ENCODE measurements at places on chromosomes 6 and 20.

- no peak for DNase-seq
Observed at GRCh38 chr6:57087916-57088315, 2.1 kb upstream of the ZNF451 start.

- no peak for DNase-seq
Observed at GRCh38 chr20:3227506-3227905, 11.5 kb downstream of the SLC4A11 start.

- no peak for DNase-seq
Observed at GRCh38 chr6:68502946-68503345, 132.1 kb upstream of the ADGRB3 start.

GRCh38 chr6:101236709-101237108 is 156.8 kb upstream of the GRIK2 start:
- no peak for DNase-seq

DNA sequence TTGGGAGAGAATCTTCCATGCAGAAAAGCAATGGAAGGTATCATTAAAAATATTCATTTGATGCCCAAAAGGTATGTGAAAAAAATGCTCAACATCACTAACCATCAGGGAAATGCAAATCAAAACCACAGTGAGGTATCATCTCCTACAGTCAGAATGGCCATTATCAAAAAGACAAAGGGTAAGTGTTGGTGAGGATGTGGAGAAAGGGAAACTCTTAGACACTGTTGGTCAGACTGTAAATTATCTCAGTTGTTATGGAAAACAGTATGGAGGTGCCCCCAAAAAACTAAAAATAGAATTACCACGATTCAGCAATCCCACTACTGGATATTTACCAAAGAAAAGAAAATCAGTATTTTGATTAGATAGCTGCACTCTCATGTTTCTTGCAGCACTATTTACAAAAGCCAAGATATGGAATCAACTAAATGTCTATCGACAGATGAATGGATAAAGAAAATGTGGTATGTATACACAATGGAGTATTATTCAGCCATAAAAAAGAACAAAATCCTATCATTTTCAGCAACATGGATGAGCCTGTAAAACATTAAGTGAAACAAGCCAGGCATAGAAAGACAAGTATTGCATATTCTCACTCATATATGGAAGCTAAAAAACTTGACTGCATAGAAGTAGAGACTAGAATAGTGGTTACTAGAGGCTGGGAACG is 84.0 kb downstream of the DTNBP1 start:
- no peak for DNase-seq

DNA sequence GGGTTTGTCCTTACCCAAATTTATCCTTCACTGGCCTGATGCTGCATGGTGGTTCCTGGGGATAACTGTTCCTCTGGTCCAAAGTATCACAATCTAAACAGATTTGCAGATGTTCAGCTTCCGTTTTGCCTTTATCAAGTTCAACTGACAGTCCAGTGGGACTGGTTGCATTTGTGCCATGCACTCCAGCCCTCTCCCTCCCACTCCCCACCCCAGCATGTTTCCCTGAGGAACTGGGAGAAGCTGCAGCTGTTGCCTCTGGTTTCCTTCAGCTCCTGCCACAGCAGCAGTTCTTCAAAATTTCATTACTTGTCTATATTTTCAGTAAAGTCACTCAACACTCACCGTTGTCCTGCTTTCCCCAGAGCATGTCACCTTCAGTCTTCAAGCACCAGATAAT is 39.5 kb upstream of the KIF16B start:
- no peak for DNase-seq

- no peak for DNase-seq
Observed at GRCh38 chr6:159461998-159462397, 231.0 kb downstream of the SOD2 start.

DNA sequence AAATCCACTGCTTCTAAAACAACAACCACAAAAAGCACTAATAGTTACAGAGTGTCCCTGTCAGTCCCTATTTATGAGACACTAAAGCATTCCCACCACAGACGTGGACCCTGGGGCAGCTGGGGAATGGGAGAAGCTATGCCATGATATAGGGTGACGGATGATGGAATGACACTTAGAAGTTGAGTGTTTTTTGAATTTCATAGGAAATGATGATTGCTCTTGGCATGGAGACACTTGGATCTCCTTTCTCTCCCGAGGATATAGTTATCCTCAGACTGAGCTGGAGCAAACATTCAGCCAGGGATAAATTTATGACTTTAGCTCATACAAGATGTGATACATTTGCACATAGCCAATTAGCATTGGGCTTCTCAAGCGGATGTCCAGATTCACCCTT is 151.2 kb downstream of the EDN3 start:
- no peak for DNase-seq

GRCh38 chr20:5061213-5061612 is 58.5 kb downstream of the PCNA start:
- DNase-seq: no peak

- DNase-seq: no peak
Observed at GRCh38 chr6:390914-391558, 516 bp upstream of the IRF4 start.

GRCh38 chr6:105855433-105855832 is 230.7 kb upstream of the PRDM1 start:
- no peak for DNase-seq

DNA sequence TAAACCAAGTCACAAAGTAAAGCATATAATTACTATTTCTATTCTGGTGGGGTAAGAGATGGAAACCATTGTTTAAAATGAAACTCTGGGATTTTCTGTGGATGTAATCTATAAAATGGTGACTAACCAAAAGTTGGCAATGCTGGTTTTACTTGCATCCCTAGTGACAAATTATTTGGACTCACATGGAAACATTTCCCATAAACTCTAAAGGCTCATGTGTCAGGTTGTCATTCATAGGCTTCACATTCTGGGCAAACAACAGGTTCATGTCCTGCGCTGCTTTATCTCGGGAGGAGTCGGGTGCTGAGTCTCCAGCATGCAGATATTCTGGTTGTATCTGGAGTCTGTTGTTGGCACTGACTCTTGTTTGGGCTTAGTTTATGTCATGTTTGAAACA is 98.0 kb upstream of the SCP2D1 start:
- no peak for DNase-seq

DNA sequence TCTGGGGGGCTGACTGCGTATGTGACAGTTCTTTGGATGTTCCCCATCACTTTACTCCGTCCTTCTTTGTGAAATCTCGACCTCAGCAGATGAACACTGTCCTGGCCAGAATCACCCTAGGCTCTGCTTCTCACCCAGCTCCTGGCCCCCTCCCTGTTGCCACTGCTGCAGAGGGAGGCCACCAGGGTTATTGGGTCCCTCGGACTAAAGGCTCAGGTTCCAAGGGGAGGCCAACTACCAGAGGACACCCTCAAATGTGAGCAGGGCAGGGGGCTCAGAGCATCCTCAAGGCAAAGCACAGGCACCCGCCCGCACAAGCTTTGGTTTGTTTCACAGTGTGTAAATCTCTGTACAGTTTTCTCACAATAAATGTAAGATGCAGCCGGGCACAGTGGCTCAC is 269.9 kb downstream of the UST start:
- no peak for DNase-seq

- no peak for DNase-seq
Observed at GRCh38 chr20:346640-347316, at the start of gene NRSN2. TSS of gene NRSN2 (plus strand) at chr20:347111. CDS start at chr20:349644, 2,533 bp downstream.

- DNase-seq: no peak
Observed at GRCh38 chr6:131730264-131730663, 19.4 kb upstream of the CTAGE9 start.

DNA sequence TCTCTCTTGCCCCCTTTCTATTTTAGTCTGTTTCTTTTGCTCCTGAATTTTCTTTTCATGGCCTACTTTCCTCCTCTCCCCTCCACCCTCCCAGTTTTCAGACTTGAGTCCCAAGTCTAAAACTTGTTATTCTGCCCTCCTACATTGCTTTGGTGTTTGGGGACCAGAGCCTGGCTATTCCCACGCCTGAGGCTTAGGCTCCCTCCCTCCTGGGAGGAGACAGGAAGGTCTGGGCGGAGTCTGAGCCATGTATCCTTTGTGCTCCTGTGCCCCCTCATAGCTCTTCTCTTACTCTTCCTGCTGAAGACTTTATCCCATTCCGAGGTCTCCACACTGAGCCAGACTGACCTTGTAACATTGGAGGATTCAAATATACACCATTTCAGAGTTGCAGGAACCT is 69.5 kb downstream of the DAAM2 start:
- no peak for DNase-seq

GRCh38 chr6:2715737-2716136 is 35.0 kb downstream of the MYLK4 start:
- DNase-seq: no peak

GRCh38 chr6:91273729-91274128 is 686.9 kb upstream of the MAP3K7 start:
- no peak for DNase-seq

- DNase-seq: no peak
Observed at GRCh38 chr6:161038229-161039031, 46.9 kb downstream of the MAP3K4 start.

- no peak for DNase-seq
Observed at GRCh38 chr20:61753316-61753942, 312.3 kb downstream of the TAF4 start.

DNA sequence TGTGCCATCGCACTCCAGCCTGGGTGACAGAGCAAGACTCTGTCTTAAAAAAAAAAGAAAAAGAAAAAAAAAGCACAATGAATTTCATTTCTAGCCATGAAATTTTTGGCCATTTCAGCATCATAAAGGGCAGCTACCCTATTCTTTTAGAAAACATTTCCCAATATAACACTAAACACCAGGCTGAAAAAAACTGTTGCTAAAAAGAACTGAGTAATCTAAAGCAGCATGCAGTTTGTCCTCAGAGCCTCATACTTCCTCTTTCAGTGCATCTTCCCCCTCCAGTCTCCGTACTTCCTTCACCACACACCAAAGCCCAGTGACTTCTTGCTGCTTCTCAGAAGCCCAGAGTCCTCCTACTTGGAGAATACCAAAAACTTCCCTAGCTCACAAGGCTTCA is 5.6 kb upstream of the IFNGR1 start:
- DNase-seq: no peak

DNA sequence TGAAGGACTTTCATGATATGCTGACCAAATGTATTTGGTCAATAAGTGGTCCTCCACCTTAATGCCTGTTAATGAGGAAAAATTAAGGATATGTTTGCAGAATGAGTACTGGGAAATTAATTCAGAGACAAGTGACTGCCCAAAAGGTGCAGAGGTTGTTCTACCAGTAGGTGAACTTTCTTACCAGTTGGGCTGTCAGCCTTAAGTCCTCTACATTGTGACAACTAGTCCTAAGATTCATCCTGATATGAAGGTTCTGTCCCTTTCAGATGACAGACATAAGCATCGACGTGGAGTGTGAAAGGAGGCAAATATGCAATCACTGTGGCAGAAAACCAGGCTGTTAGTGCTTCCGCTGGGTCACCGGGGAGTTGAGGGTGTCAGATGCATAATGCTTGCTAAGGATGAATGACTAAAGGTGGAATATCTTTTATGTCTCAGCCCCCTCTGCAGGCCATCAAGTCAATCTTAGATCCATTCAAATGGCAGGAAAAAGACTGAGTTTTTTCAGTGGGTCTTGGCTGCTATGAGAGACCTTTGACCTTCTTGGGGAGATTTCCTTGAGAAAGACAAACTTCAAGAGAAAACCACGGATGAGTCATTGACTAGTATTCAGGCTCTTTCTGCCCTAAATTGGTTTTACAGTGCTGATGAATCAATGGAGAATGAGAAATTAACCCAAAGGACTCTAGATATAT is 226.0 kb downstream of the TPBG start:
- DNase-seq: no peak

DNA sequence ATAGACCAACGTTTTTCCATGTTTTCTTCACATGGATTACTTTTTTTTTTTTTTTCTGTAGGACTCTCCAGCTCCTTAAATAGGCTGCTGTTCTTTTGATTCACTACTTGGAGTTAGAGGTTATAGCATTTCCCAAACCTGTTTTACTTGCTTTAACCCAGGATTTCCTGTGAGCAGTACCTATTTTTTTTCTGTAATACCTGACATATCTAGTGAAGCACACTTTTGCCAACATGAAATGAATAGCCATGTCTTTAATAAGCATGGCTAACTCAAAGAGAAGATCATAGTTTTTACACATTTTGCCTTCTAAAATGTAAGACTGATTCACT is 137.0 kb downstream of the FOXA2 start:
- no peak for DNase-seq

DNA sequence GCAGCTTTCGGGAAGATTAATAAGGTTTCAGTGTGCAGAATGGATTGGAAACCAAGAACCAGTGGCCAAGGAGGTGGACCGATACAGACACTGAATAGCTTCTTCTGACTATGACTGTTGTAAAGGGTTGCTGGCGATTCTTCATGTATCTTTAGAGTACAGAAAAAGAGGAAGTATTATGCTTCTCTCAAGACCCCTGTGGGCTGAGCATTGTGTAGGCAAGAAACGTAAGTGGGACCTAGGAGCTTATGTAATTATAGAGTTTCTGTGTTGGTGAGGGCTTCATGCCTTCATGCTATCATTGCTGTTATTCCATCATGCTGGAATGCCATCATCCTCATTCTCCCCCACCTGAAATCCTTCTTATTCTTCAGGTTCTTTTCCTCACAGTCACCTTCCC is 105.4 kb upstream of the AKIRIN2 start:
- DNase-seq: no peak

DNA sequence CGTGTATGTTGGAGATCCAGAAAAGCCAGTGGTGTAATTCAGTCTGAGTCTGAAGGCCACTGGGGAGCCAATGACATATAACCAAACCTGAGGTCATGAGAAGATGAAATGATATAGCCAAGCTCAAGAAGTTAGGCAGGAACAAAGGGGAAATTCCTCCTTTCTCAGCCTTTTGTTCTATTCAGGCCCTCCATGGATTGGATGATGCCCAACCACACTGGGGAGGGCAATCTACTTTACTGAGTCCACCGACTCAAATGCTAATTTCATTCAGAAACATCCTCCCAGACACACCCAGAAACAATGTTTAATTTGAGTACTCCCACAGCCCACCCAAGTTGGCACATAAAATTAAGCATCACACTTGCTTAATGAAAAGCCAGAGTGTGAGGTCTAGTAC is 183.6 kb downstream of the GJA1 start:
- DNase-seq: no peak

DNA sequence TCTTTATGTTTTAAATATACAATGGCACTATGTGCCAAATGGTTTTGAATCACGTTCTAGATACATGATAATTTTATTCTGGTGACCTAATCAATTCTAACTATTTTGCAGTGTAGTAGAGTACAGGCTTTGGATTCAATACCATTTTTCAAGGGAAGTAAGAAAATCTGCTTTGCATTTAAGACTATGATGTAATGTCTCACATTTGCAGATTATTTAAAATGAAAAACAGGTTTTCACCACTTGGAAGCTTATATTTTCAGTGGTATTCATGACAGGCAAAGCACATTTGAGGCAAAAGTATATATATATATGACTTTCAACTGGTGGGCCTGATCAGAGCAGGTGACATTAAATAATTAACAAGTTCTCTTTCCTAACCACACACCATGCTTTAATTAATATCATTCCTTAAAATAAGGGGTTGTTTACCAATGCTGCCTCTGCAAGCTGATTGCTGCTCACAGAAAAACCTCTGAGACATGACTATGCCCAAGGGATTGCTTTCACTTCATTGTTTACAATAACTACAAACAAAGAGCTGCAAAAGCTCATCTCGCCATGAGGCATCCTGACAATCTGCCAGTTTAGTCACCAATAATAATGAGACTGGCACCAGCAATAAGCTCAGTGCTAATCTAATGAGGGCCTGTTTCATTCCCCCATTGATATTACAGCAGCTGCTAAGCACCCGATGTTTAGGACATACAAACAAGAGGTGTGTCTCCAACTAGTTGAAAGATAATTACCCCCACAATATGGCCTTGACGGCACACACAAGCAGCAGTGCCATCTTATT is 1176.0 kb upstream of the GJE1 start:
- no peak for DNase-seq
